ENCODE measurements at places on chromosomes 1 and 21.

DNA sequence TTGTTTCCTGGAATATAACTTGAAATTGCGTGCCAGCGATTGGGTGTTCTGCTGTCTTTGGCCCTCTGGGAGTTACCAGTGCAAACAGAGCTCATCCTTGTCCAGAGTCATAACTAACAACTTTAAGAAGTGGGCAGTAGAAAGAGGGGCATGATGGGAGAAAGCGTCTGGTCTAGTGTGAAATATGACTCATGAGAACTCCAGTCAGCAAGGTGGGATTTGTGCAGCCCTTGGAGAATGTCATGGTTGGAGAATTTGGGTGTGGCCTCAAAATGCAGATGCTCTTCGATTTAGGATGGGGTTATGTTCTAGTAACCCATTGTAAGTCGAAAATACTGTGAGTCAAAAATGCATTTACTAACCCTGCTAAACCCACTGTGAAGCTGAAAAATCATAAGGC lies 12.9 kb downstream of the ATP1B1 start:
- no peak for DNase-seq

DNA sequence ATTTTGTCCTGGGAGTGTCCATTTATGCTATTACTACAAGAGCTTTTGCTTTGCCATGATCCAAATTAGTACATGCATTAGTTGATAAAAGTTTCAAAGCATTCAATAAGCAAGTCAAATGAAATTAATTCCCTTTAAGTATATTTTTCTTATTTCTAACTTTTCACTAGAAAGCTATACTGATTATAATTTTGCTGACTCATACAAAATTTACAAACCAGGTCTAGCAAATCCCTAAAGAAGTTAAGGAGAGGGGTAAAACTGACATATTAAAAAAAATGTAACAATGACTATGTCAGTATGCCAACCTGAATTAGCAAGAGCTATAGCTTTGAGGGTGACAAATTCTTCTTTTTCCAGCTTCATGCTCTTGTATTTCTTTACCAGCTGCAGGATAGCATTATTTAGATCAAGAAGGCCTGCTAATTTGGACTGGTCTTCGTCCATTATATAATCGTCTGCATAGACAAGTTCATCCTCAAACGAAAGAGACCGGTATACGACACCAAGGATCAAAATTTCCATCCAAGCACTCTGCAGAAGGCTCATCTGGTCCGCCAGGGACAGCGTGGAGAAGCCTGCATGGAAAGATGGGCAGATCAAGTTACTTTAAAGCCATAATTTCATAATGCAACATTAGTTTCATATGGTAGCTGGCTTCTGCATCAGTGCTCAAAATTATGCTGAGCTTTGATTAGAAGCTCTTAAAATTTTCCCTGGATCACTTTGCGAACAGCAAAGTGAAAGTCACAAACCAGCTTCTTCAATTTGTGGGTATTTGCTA lies 95.8 kb upstream of the USH2A start:
- DNase-seq: no peak

- no peak for DNase-seq
Measured at GRCh38 chr1:92886886-92887419, 55.1 kb downstream of the RPL5 start.

- DNase-seq: no peak
Measured at GRCh38 chr1:11707621-11708276, 16.2 kb downstream of the DRAXIN start.

- DNase-seq: peak; percentile 93
Measured at GRCh38 chr1:7539769-7540175, 231.3 kb upstream of the VAMP3 start.

DNA sequence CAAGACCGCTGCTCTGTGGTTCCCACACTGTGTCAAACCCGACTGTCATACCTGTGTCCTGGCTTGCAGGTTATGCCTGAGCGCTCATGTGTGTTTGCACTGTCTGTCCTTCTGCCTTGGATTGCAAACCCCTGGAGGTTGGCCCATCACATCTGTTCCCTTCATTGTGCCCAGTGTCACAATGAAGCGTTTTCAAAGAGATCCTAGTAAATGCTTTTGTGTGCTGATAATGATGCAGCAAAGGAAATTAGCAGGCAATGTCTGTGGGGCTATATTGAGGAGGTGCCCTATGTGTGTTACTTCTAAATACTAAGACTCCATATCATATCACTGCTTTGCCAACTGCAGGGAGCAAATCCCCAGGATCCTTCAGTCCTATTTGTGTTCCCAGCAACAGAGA lies 424.4 kb upstream of the NFIA start:
- no peak for DNase-seq

- DNase-seq: no peak
Measured at GRCh38 chr21:16742741-16743140, 770.1 kb upstream of the CXADR start.

DNA sequence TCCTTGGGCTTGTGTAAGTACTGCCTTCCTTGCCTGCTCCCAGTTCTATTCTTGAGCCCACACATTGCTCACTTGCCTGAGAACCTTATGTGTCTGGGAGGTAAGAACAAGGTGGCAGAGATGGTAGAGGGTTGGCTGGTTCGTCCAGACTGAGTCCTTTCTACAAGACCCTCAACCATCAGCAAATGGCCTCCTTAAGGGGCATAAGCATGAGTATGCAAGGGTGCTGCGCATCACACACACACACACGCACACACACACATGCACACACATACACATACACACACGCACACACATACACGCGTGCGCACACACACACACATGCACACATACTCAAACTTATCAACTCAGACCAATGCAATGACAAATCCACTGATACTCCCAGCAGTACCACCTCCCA lies 56.9 kb downstream of the RHBG start:
- DNase-seq: no peak

- DNase-seq: no peak
Measured at GRCh38 chr1:22533244-22533895, 29.9 kb upstream of the EPHA8 start.

DNA sequence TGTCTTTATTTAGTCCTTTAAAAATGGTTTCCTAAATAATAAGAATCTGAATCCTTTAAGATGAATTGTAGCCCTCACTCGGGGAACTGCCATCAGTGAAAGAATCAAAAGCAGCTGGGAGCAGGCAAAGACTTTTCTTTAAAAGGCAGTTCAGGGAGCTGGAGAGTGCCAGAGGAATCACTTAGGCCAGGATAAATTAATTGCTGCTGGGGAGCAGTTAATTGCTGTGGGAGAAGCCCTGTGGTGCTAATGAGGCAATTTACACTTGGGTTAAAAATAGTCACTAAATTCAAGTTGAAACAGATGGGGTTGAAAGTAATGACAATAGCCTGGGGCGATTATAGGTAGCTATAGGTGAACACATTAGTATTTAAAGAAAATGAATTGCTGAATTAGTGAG lies 38.7 kb upstream of the COL24A1 start:
- peak; percentile 2 for DNase-seq

- DNase-seq: no peak
Measured at GRCh38 chr21:41651830-41652229, 115.0 kb downstream of the RIPK4 start.

- DNase-seq: no peak
Measured at GRCh38 chr1:112146201-112146715, 156.8 kb upstream of the KCND3 start.

GRCh38 chr21:33816174-33816573 lies 99.4 kb downstream of the ATP5PO start:
- no peak for DNase-seq

- DNase-seq: no peak
Measured at GRCh38 chr21:40723317-40723716, 123.6 kb downstream of the DSCAM start.

DNA sequence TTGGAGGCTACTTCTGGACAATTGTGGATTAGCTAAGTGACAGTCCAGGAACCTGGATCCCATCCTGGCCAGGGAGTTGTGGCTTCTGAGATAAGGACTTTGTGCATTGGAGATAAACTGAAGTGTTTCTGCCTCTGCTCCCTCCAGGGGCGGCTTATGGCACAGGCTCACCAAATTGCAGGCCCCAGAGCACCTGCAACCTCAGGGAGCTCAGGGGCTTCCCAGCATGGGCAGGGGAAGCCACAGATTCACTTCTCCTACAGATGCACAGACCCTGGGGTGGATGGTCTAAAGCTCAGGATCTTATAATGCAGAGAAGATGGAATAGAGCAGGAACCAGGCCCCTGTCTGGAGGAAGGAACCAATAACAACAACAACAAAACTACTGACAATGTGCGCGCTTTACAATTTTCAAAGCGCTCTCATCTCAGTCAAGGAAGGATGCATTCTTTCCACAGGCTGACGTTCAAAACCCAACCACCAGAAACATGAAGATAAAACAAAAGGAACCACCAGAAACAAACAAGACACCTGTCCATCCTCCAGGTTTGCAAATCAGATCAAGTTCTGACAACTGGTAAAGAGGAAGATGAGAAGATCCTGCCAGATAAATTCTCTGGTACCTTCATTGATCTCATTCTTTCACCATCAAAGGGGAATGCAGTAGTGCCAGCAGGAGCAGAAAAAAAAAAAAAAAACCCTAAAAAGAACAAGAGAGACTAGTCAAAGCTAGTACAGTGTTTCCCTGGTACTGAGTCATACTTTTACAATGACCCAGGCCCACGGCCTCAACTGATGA lies 121.0 kb upstream of the IRF2BP2 start:
- DNase-seq: peak; percentile 32

DNA sequence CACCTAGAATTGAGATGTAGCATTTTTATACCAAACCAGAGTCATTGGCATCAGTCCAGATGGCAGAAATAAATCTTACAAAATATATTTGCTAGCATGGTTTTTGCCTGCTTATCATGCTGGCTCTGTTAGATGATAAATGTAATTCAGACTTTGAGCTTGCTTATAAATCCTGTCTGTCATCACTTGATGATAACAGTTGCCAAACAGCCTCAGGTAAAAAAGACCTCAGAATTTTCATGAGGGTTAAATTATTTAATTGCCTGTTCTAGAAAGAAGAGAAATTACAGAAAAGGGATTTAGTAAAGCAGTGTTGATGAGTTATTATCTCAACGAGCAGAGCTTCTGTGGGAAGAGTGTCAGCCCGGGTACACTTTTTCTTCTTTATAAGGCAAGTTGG lies 83.3 kb downstream of the FNBP1L start:
- DNase-seq: no peak

DNA sequence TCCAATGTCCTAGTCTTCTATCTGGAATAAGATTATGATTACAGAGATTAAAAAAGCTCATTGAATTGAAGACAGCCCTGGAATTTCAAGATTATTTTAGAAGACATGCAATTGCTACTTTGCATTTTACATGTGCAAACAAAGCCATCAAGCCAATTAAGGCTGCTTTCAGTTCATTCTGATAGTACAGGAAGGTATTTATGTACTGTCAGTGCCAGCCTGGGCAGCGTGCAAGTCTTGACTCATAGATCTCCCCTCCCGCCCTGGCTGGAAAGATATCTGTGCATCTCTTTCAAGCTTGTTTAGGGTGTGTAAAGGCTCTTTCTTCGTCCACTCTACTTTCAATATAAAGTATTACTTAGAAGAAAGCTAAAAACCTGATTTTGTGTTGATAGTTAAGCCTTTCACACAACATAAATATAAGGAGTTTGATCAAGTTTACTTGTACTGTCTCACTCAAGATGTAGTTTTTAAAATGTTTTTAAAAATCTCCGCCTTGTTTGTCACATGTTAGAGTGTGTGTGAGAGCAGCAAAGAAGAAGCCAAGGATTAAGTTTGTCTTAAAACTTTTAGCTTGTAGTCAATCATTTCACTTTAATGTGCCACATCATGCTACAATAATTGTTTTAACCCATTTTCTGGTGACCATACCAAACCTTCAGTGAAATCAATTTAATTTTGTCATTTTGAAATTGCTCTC lies 13.6 kb upstream of the LYPLAL1 start:
- DNase-seq: no peak

DNA sequence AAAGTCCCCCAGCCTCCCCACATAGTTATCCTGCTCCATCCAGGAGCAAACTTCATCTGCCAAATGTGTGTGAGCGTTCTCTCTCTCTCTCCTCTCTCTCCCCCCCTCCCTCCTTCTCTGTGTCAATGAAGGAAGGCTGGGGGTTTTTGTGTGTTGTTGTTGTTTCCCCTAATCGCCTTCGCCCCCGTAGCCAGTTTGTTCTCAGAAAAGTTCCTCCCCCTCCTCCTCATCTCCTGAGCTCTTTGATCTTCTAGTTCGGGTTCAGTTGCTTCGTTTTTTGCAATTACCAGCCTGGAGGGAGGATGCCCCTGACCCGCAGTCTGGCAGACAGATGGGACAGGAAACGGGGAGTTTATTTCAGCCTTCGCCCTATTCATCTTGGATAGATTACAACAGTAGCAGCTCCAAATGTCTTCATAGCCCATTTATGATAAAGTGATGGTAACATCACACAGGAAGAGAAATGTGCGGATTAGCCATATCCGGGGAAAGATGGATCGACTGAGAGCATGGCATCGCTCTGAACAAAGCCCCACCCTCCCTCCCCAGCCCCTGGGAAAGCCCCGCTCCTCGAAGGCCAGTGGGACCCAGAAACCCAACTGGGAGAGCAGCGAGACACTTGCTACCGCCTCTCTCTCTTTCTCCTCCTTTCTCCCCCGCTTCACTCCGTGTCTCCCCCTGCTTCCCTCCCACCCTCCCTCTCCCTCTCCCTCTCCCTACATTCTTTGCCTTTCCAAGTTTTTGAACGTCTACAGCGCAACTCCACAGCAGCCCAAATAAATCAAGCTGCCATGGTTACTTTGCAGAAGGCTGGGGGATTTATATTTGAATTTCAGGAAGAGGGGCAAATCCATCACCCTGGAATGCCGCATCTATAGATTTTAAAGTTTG lies 139.7 kb upstream of the ARHGEF16 start:
- DNase-seq: no peak

- DNase-seq: peak; percentile 76
Measured at GRCh38 chr1:232014941-232015340, 388.4 kb downstream of the DISC1 start.

- no peak for DNase-seq
Measured at GRCh38 chr1:117942293-117942692, 12.8 kb downstream of the WDR3 start.

DNA sequence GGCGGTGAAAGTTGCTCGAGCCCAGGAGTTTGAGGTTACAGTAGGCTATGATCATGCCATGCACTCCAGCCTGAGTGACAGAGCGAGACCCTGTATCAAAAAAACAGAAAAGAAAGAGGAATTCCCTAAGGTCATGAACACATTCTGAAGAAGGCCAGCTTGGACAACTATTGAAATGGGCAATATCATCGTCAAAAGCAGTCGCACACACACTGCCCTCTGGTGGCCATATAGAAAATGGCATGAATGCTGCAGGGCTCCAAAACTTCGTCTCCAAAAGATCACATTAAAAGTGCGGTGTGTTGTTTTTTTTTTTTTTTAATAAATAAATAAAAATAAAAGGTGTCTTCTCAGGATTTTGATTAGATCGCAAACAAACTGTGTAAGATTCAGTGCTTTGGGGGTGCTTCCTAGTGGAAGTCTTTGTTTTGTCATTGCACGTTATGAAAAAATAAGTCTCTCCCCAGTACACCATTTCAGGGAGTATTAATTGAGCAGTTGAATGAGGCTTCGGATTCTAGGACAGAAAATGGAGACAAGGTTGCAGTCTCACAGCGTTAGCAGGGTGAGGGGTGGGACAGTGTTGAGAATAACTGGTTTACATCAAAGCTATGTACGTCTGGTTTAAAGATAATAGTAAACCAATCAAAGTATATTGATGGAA lies 87.5 kb upstream of the FMN2 start:
- peak; percentile 44 for DNase-seq

All from ELF-1 (cell line).